Activated naive CD4-positive, alpha-beta T cell (primary cell): ENCODE measurements at places on chromosomes 1 and 21.

DNA sequence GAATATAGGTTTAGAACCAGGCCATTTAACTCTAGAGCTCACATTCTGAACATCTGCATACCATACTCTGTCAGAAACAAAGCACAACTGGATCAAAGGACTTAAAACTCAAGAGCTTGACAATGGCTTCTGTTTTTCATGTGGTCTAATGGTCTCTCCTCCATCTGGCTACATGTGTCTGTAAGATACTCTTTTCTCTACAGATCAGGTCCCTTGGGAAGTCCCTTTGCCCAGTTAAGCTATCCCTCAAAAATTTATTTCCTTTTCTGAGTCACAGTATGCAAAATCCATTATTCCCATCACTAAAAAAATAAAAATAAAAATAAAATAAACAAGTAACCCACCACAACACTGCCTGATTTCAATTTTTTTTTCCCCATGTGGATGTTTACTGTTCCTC, 357.0 kb upstream of the PRMT6 start:
- DNase-seq: no peak

- no peak for DNase-seq
These were observed 21.0 kb downstream of the KCND3 start for GRCh38 chr1:111968511-111968910.

DNA sequence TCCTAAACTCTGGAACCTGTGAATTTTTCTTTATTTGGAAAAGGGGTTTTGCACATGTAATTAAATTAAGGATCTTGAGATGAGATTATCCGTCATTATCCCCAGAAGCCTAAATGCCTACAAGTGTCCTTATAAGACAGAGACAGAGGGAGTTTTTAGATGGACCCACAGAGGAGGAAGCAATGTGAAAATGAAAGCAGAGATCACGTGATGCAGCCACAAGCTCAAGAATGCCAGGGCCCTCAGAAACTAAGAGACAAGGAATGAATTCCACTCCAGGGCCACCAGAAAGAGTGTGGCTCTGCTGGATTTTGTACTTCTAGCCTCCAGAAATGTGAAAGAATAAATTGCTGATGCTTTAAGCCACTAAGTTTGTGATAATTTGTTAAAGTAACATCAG, 183.6 kb upstream of the UBE2U start:
- DNase-seq: no peak

DNA sequence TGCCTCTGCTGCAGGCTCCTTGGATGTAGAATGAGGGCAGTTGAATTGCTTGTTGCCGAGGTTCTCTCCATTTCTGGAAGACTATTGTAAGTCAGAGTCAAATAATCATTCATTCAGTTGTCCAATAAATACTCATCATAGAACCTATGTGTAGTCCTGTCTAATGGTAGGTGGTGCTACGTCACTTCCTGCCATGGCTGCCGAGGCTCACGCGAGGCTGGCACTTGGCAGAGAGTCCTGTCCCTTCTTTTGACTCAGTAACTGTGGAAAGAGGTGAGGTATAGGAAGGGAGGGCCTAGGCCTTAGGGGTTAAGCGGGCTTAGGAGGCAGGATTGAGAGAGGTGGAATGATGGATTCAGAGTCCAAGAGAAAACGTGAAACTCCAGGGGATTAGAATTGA, 9.7 kb downstream of the ADARB1 start:
- no peak for DNase-seq

- no peak for DNase-seq
These were observed 52.3 kb downstream of the PDE4B start for GRCh38 chr1:65844821-65845534.

DNA sequence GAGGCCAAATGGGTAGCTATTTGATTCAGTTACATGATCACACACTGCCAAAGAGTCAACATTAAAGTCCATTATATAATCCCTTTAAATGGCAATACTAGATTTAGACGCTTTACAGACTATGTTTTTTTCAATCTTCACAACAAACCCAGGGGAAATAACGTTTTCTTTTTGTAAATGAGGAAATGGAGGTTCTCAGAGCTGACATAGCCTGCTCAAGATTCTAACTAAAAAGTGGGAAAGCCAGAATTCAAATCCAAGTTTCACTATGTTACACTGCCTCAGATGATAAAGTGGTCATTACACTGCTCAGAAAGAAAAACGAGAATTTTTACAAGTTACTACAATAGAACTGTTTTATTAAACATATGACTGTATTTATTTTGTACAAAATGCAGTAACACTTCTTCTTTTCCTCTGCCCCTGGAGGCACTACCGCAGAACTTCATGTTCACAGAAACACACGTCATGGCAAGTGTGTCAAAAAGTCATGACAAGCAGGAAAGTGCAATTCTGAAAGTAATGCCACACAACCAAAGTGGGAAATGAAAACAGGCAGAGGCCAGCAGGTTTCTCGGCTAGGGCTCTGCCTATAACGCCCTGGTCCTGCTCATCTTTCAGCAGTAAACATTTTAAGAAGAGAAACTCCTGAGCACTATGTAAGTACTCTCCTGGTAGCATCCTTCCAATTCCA, 19.0 kb downstream of the THEMIS2 start:
- DNase-seq: no peak

DNA sequence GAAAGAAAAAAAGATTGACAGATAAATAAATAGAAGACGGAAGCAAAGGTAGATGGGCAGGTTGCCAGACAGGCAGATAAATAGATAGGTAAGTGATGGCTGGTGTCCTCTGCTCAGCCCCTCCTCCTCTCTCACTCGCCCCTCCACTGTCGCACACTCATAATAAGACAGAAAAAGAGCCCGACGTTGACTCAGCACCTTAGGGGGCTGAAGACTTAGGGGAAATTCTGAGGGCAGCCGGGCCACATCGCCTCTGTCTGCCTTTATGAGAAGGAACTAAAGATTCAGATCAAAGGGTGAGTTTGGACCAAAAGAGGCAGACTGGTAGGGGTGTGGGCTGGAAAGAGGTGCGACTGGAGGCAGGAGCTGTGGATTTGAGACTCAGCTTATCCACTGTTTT, 158.1 kb upstream of the IGSF21 start:
- DNase-seq: no peak

GRCh38 chr1:164735315-164736052, 176.5 kb downstream of the PBX1 start:
- no peak for DNase-seq

- DNase-seq: no peak
These were observed 65.6 kb downstream of the RGL1 start for GRCh38 chr1:183870351-183871077.

DNA sequence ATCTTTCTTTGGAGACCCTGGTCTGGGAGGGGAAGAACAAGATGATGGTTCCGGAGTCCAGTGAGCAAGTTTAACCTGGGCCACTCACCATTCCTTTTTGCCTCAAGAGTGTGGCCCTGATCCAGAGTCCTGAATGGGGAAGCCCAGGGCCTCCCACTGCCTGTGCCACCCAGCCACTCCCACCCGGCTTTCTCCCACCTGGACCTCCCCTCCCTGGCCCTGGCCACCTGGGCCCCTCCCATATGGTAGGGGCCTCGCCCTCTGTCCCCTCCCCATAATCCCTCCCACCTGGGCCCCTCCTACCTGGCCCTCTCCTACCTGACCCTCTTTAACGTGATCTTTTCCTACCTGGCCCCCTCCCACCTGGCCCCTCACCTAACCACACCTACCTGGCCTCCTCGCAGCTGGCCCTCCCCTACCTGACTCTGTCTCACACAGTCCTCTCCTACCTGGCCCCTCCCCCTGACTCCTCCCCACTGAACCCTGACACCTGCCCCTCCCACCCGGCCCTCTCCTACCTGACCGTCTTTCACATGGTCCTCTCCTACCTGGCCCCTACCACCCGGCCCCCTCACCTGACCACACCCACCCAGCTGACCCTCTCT, 220.7 kb upstream of the VAMP3 start:
- no peak for DNase-seq

GRCh38 chr1:243842978-243843511, 7.0 kb downstream of the AKT3 start:
- DNase-seq: no peak
